ENCODE measurements at places on chromosomes 12 and 14.
A peak's percentile ranks its signal among the peaks of the same experiment; 100 is the strongest.

DNA sequence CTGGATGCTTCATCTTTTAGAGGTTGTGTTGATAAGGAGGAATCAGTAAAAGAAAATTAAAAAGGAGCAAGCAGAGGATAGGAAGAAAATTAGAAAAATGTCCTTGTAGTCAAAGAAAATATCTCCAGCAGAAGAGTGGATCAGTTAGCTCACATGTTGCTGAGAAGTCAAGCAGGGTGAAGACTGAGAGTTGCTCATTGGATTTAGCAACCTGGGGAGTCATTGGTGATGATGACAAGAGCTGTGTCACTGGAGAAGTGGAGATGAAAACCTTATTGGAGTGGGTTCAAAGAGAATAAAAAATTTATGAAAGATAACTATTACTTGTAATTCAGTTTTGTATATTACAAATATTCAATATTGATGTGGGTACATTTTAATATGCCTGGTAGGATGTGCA is 9.8 kb downstream of the FRMD6 start:
- no peak for DNase-seq

DNA sequence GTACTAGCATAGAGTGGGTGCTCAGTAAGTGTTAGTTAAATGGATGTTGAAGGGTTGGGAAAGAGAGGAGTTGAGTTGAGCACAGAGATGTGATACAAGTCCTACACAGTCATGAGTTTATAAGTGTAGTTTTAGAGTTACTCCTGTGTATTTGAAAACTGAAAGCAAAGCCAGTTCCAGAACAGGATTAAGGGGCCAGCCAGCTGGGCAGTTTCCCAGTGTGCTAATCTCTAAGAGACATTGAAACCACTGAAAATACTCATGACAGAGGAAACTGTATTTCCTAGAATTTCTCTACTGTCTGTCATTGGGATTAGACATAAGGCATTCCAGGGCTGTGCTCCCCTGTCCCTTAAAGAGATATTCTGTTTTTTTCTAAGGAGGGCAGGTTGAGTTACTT is 101.0 kb downstream of the DERA start:
- DNase-seq = no peak

DNA sequence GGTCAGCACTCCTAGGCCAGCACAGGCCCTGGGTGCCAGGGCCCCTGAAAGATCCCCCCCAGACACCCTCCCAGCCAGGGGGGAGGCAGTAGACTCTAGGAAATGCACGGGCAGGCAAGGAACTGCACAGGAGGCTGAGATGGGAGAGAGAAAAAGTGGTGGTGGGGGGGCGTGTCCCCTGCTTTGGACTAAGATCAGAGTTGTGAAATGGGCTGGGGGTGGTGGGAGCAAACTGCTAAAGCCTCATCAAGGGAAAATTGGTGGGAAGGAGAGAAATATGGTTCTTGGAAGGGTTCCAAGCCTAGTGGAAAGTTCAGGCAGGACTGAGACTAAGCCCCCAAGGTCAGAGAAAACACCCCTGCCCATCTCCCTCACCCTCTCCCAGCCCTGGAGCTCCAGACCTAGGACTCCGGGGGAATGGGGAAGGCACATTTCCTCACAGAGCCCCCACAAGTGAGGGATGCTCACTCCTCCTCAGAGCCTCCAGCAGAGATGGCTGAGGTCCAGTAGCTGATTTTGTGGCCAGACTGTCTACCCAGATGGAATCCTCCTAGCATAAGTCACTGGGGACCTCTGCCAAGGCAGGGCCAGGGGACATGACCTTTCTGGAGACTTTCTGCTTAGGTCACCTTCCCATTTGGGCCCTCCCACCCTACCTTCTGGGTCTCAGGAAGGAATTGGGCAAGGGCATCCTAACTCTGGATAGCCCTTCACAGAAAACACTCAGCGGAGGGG is 29.8 kb downstream of the FIGNL2 start:
- peak; percentile 82 for DNase-seq

GRCh38 chr14:24122898-24123297 is 7.6 kb upstream of the FITM1 start:
- DNase-seq = no peak

DNA sequence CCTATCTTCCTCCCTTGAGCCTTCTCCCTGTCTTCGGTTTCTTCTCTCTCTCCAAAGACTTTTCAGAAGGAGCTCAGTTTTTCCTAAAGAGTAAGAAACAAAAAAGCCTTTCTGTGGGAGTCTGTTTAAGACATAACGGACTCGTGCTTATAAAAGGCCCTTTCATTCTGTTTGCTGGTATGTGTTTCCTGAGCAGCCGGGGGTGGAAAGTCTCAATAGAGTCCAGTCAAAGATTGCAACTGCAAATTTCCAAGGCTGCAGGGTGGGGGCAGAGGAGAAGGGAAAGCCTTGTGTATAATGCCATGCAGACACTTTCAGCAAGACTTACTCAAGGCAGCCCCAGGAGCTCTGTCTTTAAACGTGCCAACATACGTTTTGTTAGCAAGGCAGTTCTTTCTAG is 62.2 kb downstream of the GNG2 start:
- no peak for DNase-seq

- DNase-seq = no peak
Observed at GRCh38 chr14:49992901-49993339, 100.0 kb downstream of the ARF6 start.

DNA sequence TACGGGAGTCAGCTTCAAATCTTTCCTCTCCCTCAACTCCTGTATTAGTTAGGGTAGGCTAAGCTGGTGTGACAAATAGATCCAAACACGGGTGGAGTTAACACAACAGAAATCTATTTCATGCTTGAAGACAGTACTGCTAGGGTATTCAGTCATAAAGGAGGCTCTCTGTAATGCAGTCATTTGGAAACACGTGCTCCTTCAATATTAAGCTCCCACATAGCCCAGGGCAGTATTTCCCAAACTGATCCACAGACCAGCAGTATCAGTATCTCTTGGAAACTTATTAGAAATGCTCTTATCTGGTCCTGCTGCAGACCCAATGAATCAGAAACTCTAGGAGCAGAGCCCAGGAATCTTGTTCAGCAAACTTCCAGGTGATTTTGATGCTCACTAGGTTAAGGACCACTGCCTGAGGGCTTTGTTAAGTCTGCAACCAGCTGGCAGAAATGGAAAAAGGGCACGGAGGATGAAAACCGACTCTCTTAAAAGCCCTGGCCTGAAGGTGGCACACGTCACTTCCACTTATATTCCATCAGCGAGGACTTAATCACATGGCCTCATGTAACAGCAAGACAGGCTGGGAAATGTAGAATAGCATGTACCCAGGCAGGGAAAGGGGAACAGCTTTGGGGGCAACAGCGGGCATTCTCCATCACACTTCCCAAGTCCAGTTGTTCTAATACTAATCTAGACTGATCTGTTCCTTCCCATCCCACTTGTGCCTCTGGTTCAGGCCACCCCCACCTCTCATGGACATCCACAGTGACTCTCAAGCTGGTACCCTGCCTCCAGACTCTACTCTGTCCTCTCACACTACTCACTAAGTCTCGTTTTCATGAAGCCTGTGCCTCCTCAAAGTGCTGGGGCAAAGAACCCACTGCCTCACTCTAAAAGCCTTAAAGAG is 38.2 kb upstream of the RIC8B start:
- no peak for DNase-seq

DNA sequence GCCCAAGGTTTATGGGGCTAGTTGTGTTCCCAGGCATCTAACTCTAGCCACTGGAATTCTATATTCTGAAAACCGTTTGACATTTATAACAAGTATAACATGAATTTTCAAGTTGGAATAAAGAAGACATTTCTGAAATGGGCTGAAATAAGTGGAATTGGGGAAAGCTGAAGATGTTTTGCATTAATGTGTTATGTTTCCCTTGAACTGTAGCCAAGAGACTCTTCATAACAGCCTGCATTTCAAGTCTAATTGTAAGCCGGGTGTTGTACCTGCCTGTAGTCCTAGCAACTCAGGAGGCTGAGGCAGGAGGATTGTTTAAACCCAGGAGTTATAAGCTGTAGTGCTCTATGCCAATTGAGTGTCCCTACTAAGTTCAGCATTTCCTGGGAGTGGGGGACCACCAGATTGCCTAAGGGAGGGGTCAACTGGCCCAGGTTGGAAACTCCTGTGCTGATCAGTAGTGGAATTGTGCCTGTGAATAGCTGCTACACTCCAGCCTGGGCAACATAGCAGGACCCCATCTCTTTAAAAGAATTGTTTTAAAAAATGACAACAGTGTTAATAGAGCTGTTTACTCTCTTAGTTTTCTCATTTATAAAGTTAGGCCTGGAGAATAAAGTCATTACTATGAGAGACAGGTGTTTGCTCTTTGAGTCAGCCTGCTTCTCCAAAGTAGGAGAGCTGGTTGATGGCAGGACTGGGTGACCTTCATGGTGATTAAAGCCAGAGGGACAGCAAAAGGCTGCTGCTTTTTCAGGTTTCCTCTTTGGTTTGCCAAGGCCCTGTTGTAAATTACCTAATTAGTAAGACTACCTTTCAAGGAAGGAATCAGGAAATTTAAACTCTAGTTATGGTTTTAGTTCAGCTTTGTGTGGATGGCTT is 483.6 kb upstream of the RGS6 start:
- DNase-seq = no peak

- DNase-seq = no peak
Observed at GRCh38 chr14:62373944-62374343, 611.7 kb downstream of the SNAPC1 start.

- DNase-seq = no peak
Observed at GRCh38 chr12:93174473-93174872, 203.3 kb upstream of the NUDT4 start.

DNA sequence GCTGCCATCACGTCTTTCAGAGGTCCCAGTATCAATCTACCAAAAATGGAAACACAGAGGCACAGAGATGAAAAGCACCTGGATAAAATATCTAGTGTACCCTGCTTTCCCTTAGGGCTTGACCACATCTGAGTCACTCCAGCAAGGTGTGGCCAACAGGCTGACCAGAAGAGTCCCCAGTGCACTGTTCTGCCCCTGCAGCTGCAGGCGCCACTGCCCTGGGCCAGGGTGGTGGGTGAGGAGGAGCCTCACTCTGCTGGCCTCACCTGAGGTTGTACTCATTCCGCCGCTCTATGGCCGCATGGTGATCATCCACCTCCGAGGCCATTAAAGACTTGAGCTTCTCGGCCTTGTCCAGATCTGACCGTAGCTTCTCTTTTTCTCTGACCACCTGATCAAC is 60.4 kb downstream of the NIN start:
- DNase-seq = no peak

DNA sequence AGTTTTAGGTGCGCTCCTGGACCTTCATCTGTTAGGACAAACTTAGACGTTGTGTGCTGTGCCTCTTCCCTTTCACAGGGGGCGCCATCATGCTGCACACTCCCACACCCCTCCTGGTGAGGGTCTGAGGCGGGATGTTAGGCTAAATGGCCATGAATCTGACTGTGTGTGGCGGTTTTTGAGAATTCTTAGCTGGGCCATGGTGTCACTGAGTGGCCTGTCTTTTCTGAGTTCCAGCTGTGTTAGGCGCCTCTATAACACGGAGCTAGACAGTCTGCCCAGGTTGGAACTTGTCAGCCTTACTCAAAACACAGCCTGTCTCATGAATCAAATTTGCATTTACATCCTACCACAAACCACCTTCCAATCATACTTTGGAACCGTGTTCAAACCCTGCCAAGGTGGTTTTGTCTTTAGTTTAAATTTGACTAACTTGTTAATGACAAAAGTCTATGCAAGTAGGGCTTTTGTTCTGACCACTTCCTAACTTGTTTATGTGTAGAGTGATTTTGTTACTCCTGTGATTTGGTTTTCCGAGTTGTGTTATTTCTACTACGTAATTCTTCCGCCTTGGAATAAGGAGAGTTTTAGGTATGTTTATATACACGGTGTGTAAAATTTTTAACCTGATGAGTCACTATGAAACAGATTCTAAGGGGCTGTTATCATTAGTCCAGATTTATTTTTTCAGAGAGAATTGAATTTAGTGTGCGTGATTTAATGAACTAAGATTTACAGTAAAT is 19.6 kb downstream of the ACVR1B start:
- no peak for DNase-seq

- DNase-seq = peak; percentile 40
Observed at GRCh38 chr12:63826006-63826585, 18.4 kb upstream of the SRGAP1 start.

- no peak for DNase-seq
Observed at GRCh38 chr14:73324533-73324932, 87.2 kb downstream of the PAPLN start.

GRCh38 chr14:95452176-95452892 is 64.1 kb downstream of the SYNE3 start:
- DNase-seq = no peak

- DNase-seq = peak; percentile 94
Observed at GRCh38 chr14:101760138-101761011, 1.1 kb upstream of the PPP2R5C start.

GRCh38 chr14:102868956-102869547 is 53.4 kb upstream of the AMN start:
- no peak for DNase-seq

- no peak for DNase-seq
Observed at GRCh38 chr14:23434488-23435222, 805 bp downstream of the MYH7 start.

DNA sequence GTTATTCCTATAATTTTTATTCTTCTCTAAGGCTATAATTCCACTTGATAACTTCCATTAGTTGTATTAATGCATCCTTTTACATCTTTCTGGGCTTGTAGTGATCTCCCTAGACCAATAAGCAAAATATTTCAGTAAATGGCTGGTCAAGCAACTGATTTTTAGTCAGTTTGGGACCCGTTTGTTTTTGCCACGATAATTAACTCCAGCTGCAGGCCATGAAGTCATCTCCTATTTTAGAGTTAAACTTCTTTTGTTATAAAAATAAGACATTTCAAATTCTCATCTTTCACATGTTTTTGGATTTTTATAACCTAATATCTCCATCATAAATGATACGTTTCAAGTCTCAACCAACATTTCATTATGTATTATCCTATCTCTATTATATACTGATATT is 49.4 kb downstream of the MAGOHB start:
- no peak for DNase-seq

DNA sequence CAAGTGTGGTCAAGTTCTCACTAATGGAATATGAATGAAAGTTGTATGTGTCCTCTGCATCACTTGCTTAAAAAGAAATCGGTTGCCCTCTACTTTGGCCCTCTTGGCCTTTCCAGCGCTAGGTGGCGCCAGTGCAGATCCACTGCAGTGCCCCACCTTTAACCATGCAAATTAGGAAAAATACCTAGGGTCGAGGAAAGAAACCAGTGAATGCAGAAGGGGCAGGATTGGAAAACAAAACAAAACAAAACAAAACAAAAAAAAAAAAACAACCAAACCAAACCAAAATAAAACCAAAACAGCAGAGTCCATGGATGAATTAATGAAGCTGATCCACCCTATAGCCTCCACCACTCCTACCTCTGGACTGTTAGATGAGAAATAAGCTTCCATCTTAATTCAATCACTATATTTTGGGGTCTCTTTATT is 12.9 kb upstream of the NEMF start:
- DNase-seq = peak; percentile 28
